Trophoblast cell (in vitro differentiated cells and primary cell): ENCODE measurements at places on chromosomes 5 and 9.

GRCh38 chr5:51381761-51382474 is 1.3 kb upstream of the ISL1 start:
- H3K27ac ChIP-seq, result peak overlapping the region; percentile 77
- no peaks in the 10 kb centered on the region for H3K27me3 ChIP-seq
- peaks cover 19% of the 10 kb centered on the region for H3K4me1 ChIP-seq
- H3K36me3 ChIP-seq, result no peaks in the 10 kb centered on the region

- H3K4me3 ChIP-seq, result no peak overlapping the region
- H3K27ac ChIP-seq, result no peak overlapping the region
- peaks cover 22% of the 10 kb centered on the region for H3K36me3 ChIP-seq
Measured at GRCh38 chr5:14452685-14453454, 128.7 kb upstream of the OTULINL start.

- no peaks in the 10 kb centered on the region for H3K27me3 ChIP-seq
- H3K4me1 ChIP-seq, result no peaks in the 10 kb centered on the region
- no peak overlapping the region for H3K4me3 ChIP-seq
- DNase-seq, result no peak
- H3K27ac ChIP-seq, result peak overlapping the region; percentile 78
- no peaks in the 10 kb centered on the region for H3K36me3 ChIP-seq
Measured at GRCh38 chr5:103919506-103919905, 356.9 kb upstream of the NUDT12 start.

DNA sequence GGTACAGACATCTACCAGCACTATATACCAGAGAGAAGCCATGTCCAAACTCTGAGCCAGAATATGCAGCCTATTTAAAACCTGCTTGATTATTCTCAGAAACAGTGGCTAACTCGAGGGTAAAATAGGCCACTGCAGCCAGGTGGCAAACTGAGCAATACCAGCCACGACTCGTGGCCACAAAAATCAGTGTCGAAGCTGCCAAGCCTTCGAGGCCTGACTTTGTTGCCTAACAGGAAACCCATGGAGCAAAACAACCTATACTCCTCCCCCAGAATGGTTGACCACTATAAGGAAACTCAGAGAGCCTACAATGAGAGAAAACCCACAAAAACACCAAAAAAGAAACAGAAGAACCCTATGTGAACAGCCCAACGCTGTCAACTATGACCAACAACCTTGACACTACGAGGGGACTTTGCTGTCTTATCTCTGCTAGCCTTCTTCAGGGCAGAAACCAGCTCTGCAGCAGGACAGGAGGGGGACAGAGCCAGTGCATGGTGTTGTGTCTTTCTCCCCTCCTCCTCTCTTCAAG is 133.8 kb downstream of the TMEM174 start:
- no peak overlapping the region for H3K4me3 ChIP-seq
- H3K27ac ChIP-seq, result no peak overlapping the region
- no peak for DNase-seq
- no peaks in the 10 kb centered on the region for H3K36me3 ChIP-seq
- H3K27me3 ChIP-seq, result peaks cover 28% of the 10 kb centered on the region
- H3K4me1 ChIP-seq, result peaks cover 17% of the 10 kb centered on the region

- no peaks in the 10 kb centered on the region for H3K4me1 ChIP-seq
- H3K4me3 ChIP-seq, result no peak overlapping the region
Measured at GRCh38 chr5:139566611-139567010, 5.5 kb downstream of the UBE2D2 start.

- no peak for DNase-seq
- H3K4me1 ChIP-seq, result peaks cover 5% of the 10 kb centered on the region
- H3K27me3 ChIP-seq, result no peaks in the 10 kb centered on the region
- no peak overlapping the region for H3K4me3 ChIP-seq
- peak overlapping the region; percentile 6 for H3K27ac ChIP-seq
Measured at GRCh38 chr9:134707031-134707680, 65.6 kb downstream of the COL5A1 start.

DNA sequence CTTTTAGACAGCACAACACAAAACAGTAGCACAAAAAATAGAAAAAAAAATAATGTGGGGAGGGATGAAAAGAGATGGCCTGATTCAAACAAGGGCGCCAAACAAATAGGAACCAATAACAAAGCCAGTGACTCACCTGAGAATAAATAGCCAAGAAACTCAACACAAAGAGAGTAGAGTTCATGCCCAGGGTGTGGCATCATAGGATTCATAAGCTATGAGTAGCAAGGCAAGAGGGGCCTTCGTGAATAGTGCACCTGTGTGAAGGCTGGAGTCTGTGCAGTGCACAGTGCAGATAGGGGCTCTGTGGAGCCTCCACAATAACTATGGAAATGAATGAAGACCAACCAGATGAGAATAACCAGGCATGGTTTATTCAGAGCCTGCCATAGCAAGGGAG is 541.7 kb downstream of the SPOCK1 start:
- DNase-seq, result no peak
- H3K4me1 ChIP-seq, result no peaks in the 10 kb centered on the region
- no peak overlapping the region for H3K27ac ChIP-seq
- H3K27me3 ChIP-seq, result no peaks in the 10 kb centered on the region
- no peak overlapping the region for H3K4me3 ChIP-seq

DNA sequence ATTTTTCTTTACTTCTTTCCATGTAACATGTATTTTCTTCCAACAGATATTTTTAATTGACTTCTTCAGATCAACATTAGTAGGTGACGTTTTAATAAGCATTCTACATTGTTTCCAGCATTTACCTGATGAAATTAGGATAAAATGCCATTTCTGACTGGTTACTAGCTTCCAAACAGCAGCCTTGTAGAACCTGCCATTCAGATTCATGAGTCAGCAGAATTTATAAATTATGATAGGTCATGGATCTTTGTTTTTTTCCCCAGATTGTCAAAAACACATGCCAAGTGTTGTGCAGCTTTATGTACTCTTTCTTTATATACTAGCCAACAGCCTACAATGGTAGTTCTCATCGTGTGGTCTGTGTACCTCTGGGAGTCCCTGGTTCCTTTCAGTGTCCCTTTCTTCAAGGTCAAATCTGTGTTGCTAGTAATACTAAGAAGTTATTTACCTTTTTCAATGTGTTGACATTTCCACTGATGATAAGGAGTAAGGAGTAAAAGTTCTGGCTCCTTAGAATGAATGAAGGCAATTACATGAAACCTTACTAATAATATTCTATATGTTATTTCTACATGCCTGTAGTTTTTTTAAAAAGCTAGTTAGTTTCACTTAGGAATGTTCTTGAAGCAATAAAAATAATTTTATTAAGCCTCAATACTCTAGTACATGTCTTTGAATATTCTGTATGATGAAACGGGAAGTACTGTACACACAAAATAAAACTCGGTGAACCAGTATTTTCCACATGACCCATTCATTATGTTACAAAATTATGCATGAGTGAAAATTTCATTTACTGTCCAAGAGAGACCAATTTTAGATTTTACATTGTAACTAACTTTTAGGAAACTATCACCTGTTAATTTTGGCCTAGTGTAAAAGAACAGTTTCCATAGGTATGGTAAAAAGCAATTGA is 135.8 kb downstream of the ZCCHC7 start:
- H3K4me3 ChIP-seq, result no peak overlapping the region
- no peaks in the 10 kb centered on the region for H3K36me3 ChIP-seq
- H3K27me3 ChIP-seq, result no peaks in the 10 kb centered on the region

DNA sequence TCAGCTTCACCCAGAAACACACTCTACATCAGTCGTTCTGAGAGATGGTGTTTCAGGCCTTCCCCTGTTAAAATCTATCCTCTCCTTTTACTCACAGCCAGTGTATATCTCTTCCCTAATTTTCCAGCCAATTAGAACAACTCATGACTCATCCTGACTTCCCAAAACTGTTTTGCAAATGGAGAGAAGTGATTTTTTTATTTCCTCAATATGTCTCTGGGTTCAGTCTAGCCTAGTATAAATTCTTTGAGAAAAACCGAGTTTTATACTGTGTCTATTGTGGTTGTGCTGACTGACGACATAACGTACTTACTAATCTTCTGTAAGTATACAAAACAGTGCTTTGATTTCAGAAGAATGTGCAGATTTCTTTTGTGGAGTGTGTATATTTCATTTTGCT is 28.4 kb upstream of the CAST start:
- no peak overlapping the region for H3K4me3 ChIP-seq
- peaks cover 5% of the 10 kb centered on the region for H3K4me1 ChIP-seq
- DNase-seq, result no peak
- no peaks in the 10 kb centered on the region for H3K27me3 ChIP-seq
- H3K27ac ChIP-seq, result no peak overlapping the region
- H3K36me3 ChIP-seq, result no peaks in the 10 kb centered on the region

DNA sequence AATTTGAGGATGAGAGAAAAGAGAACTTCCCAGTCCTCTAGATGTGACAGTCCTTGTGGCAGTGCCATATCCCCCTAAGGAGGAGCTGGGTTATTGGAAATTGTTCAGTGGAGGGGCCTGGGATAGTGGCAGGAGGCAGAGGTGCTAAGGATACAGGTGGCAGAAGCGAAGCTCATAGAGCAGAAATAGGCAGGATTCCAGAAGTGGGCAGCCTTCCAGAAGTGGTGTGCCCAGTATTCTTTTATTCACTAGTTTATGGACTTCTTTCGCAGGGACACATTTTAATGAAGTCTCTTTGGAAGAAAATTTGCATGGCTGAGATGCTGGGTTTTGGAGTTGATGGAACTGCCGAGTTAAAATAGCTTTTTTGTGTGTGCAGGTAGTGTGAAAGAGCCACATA is 6.8 kb downstream of the PIK3R1 start:
- DNase-seq, result no peak
- H3K4me1 ChIP-seq, result peaks cover 3% of the 10 kb centered on the region
- H3K36me3 ChIP-seq, result peaks cover 23% of the 10 kb centered on the region
- no peaks in the 10 kb centered on the region for H3K27me3 ChIP-seq

DNA sequence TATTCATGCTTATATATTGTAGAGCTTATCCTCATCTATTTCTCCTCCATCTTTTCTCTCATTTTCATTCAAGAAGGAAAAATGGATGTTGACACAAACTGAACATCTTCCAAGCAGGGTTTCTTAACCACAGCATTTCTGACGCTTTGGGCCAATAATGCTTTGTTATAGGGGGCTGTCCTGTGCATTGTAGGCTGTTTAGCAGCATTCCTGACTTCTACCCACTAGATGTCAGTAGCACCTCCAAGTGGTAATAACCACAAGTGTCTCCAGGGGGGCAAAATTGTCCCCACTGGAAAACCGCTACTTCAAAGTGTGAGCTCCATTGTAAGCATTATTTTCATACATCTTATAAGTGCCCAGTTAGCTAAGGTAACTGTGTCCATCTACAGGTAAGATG is 2.6 kb upstream of the TXNDC8 start:
- no peak overlapping the region for H3K4me3 ChIP-seq
- H3K36me3 ChIP-seq, result no peaks in the 10 kb centered on the region
- no peak overlapping the region for H3K27ac ChIP-seq
- H3K27me3 ChIP-seq, result no peaks in the 10 kb centered on the region
- DNase-seq, result no peak
- no peaks in the 10 kb centered on the region for H3K4me1 ChIP-seq

GRCh38 chr5:36363744-36364143 is 62.0 kb upstream of the RANBP3L start:
- no peaks in the 10 kb centered on the region for H3K27me3 ChIP-seq
- H3K4me3 ChIP-seq, result no peak overlapping the region
- DNase-seq, result no peak
- peaks cover 4% of the 10 kb centered on the region for H3K4me1 ChIP-seq
- no peaks in the 10 kb centered on the region for H3K36me3 ChIP-seq

DNA sequence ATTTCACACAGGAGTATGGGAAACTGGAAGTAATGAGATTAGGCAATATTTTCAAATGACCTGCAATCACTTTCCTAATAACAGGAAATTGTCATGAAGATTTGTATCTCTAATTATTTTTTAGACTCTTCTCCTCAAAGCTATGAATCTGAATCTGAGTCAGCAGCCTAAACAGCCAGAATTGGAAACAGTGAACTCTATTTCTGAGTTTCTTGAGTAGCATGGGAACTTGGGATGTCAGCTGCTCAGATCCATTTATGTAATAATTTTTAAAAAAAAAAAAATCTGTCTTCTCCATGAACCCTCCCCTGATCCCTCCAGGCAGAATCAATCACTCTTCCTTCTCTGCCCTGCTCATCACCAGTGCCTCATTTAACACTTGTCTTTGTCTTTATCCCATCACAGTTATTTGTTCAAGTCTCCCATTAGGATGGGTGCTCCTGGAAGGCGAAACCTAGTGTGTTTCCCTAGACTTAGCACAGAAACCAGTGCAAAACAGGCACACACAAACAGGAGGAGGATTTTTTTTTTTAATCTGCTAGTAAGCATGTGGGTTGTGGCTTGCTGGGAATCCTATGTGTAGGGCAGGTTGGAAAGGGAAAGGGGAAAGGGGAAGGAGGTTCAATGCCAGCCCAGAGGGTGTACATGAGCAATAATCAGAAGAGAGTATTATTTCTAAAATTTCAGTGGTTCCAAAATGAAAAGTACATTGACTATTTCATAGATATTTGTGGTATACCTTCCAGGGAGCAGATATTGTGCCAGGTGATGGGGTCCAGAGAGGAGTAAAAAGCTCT is 186.8 kb downstream of the TTLL11 start:
- H3K27me3 ChIP-seq, result no peaks in the 10 kb centered on the region
- no peak overlapping the region for H3K4me3 ChIP-seq
- no peaks in the 10 kb centered on the region for H3K4me1 ChIP-seq
- H3K27ac ChIP-seq, result no peak overlapping the region

- H3K36me3 ChIP-seq, result no peaks in the 10 kb centered on the region
- H3K4me3 ChIP-seq, result no peak overlapping the region
- no peak for DNase-seq
- H3K27ac ChIP-seq, result no peak overlapping the region
Measured at GRCh38 chr5:102583276-102584124, 84.7 kb upstream of the SLCO6A1 start.

- DNase-seq, result no peak
- no peak overlapping the region for H3K27ac ChIP-seq
Measured at GRCh38 chr5:28165096-28165495, 1126.7 kb upstream of the CDH9 start.

DNA sequence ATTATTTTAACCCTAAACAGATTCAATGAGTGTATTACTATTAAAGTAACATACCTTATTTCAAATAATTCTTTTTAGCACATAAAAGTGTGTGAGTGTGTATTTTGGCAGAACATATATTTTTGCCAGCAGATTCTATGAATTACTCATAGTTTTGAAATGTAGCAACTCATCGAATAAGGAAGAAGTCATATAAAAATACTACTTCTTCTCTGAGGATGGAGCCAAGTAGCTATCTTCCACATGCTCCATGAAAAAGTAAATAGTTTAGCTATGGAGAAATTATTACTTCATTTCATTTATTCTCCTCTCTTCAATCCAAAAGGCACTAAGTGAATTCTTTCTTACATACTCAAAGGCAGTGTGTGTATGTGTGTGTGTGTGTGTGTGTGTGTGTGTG is 1090.4 kb upstream of the CDH6 start:
- no peak overlapping the region for H3K27ac ChIP-seq
- H3K36me3 ChIP-seq, result no peaks in the 10 kb centered on the region
- no peak for DNase-seq
- no peaks in the 10 kb centered on the region for H3K27me3 ChIP-seq
- H3K4me1 ChIP-seq, result no peaks in the 10 kb centered on the region

- H3K27ac ChIP-seq, result no peak overlapping the region
- no peaks in the 10 kb centered on the region for H3K27me3 ChIP-seq
- DNase-seq, result no peak
- H3K4me1 ChIP-seq, result no peaks in the 10 kb centered on the region
Measured at GRCh38 chr5:82096249-82096648, 124.4 kb downstream of the ATG10 start.
